ENCODE measurements at places on chromosomes 5 and 9. TPM values are rescaled to one million over a fixed set of nuclear protein-coding genes. Genes with fewer than 3 reads are reported as not detected.

The CMYA5 gene
- 0.20 TPM for total RNA-seq

The PCDHGB6 gene
- 0.22 TPM for total RNA-seq

The TLR4 gene
- total RNA-seq = 0.83 TPM

The SYK gene
- 0.76 TPM for total RNA-seq

The PCDHA4 gene
- not detected for total RNA-seq

The PCDHB15 gene
- total RNA-seq = 0.17 TPM

The GALNT12 gene
- 13.8 TPM for total RNA-seq

The HSPA4 gene
- 58.1 TPM for total RNA-seq

The TUSC1 gene
- not detected for total RNA-seq

The TOR4A gene
- total RNA-seq = 2.1 TPM

The NME5 gene
- not detected for total RNA-seq

The WNT8A gene
- total RNA-seq = not detected

Measured in CD4-positive, alpha-beta memory T cell (primary cell).